Stimulated activated CD8-positive, alpha-beta memory T cell treated with anti-CD3 and anti-CD28 coated beads, Interleukin-12 subunit alpha, Interleukin-12 subunit beta, amount 100 ng/mL, for 4 hours (primary cell): ENCODE measurements at places on chromosomes 4 and X.

DNA sequence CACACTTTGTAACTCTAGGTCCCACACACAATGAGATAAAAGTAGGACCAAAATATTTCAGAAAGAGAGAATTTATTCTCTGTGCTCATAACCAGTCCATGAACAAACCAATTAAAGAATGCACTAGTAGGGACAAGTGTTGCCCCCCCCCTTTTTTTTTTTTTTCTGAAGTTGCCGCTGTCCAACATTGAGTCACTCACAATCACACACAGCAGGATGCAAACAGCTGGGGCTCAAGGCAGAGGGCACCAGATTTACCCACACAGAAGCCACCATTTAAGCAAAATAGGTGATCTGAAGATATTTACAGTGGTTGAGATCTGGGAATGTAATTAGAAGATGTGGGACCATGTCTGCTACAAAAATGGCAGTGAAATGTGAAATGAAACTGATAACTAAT lies 850.9 kb upstream of the SLIT2 start:
- DNase-seq = no peak

- DNase-seq = no peak
These were observed 155.9 kb upstream of the RASGEF1B start for GRCh38 chr4:81627590-81627989.

DNA sequence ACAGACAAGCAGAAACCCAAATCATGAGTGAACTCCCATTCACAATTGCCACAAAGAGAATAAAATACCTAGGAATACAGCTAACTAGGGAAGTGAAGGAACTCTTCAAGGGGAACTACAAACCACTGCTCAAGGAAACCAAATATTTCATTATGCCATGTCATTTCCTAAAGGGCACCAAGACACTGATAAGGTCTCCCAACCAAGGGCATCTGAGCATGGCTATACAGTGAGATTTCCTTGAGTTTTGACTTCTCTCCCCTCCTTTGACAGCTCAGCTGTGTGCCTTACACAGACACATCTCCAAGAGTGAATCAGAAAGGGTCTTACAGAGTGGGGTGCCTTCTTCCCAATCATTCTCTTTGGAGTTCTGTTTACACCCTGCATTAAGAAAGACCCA lies 40.4 kb downstream of the PCDH7 start:
- no peak for DNase-seq

GRCh38 chr4:74875451-74875850 lies 57.5 kb upstream of the PARM1 start:
- no peak for DNase-seq

DNA sequence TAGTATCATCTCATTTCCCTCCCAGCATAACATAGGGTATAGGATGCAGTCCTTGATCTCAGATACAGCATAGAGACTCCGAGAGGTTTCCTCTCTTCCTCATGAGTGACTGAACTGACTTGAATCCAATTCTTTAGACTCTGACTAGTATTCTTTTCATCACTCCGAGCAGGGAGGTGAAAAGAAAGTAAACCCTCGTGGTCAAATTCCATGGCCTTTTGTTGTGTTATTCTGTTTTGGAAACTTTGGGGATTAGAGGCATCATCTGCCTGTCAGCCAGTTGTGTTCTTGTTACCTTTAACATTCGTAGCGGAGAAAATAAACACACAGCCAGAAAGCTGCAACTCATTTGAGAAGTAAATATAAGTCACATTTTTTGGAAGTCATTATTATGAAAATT lies 206.6 kb downstream of the ARHGAP10 start:
- DNase-seq = no peak

DNA sequence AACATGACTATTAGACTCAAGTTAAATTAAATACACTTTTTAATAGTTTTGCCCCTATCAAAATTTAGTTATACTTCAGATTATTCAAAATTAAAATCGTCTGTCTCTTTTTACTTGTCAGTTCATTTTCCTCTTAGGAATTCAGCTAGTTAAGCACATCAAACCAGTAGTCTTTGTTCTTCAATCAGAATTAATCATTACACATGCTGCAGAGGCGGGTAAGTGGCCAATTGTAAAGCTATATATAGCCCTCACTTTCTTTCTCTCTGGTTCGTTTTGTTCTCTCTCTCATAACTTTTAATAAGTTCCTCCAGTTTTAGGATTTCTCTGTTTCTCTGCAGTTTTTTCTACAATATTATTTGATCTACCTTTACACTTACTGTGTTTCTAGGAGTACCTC lies 359.1 kb upstream of the PABPC4L start:
- no peak for DNase-seq

- DNase-seq = no peak
These were observed 417.4 kb downstream of the PACRGL start for GRCh38 chr4:21117541-21118180.

GRCh38 chr4:174181827-174182226 lies 101.6 kb downstream of the FBXO8 start:
- DNase-seq = no peak

GRCh38 chr4:15777697-15778288 lies 335 bp upstream of the CD38 start:
- no peak for DNase-seq

GRCh38 chrX:39396358-39396995 lies 595.2 kb downstream of the MID1IP1 start:
- DNase-seq = no peak

GRCh38 chrX:44544036-44544435 lies 1.4 kb upstream of the FUNDC1 start:
- DNase-seq = no peak

GRCh38 chrX:17706676-17707075 lies 30.6 kb upstream of the SCML1 start:
- DNase-seq = no peak

DNA sequence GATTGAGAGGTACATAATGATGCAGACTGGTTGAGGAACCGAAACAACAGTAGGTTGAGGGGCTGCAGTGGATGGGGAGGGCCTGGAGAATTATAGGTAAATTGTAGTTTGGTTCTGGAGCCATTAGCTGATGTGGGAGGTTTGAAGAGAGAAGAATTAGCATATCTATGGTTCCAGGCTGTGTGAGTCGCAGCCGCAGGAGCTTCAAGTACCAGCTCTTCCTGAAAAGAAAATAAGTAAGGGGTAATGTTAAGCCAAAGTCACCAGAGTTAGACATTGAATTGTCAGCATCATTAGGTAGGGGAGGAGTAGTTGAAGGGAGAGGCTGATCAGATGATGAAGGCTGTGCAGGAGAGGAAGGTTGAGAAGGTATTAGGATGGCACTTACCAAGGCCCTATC lies 29.5 kb downstream of the PF4 start:
- DNase-seq = no peak
